Effector memory CD8-positive, alpha-beta T cell (primary cell): ENCODE measurements at places on chromosomes 3 and 15.

DNA sequence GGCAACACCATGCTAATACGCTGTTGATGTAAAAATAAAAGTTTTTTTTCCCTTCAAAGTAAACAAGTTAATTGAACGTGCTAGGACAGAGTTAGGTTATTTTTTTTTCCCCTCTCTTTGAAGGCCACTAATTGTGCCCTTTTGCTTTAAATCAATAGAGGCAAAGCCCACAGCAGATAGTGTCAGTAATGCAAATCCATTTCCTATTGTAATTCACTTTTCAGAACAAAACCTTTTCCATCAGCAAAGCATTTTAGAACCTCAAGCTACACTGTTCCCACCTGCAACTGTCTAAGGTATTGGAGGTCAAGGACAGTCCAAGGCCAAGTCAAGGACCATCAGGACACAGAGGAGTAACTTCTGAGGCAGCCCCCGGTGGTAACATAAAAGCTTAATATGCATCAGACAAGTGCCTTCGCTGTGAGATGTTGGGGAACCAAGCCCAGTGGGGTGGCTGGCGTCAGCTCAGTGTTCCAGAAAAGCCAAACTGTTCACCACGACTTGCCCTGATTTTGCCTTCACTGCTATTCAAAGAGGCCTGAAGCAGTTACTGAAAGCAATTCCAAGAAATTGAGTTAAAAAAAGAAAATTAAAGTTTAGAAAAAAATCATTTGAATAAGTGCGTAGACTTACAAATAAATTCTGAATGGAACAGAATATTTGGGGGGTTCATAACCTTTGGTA lies 65.8 kb upstream of the ICE2 start:
- no peak for DNase-seq
- H3K27ac ChIP-seq = peak overlapping the region; percentile 98
- no peaks in the 10 kb centered on the region for H3K27me3 ChIP-seq
- peaks cover 88% of the 10 kb centered on the region for H3K36me3 ChIP-seq
- H3K4me3 ChIP-seq = peak overlapping the region; percentile 71
- peaks cover 88% of the 10 kb centered on the region for H3K4me1 ChIP-seq

DNA sequence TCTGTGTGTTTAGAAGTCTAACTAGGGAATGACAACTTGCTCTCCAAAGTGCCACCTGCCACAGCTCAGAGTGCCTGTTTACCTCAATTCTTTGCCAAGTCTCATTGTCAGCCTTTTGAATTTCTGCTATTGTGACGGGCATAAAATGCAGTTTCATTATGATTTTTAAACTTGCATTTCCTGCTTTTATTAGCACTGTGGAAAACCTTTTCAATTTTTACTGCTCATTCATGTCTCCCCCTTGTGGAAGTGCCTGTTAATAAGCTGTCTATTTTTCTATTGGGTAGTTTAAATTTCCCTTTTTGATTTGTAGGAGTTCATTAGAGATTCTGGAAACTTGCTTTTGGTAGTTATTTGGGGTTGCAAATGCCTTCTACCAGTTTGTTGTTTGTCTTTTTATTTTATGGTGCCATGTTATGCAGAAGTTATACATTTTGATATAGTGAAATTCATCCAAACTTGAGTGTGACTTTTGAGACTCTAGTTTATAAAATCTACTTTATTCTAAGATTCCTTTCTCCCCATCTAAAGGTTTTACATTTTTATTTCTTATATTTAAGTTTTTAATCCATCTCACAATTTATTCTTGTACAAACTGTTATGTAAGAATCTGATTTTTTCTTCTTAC lies 53.9 kb upstream of the FRMD4B start:
- H3K27ac ChIP-seq = no peak overlapping the region
- no peak for DNase-seq
- peaks cover 3% of the 10 kb centered on the region for H3K4me1 ChIP-seq

- H3K4me3 ChIP-seq = no peak overlapping the region
- peaks cover 20% of the 10 kb centered on the region for H3K4me1 ChIP-seq
- no peak for DNase-seq
- H3K36me3 ChIP-seq = peaks cover 20% of the 10 kb centered on the region
- H3K27me3 ChIP-seq = no peaks in the 10 kb centered on the region
Observed at GRCh38 chr3:136281966-136282520, 31.9 kb downstream of the PCCB start.

- H3K4me1 ChIP-seq = no peaks in the 10 kb centered on the region
- H3K27ac ChIP-seq = no peak overlapping the region
- H3K4me3 ChIP-seq = no peak overlapping the region
- H3K27me3 ChIP-seq = no peaks in the 10 kb centered on the region
Observed at GRCh38 chr3:53078656-53079055, 32.8 kb upstream of the SFMBT1 start.

DNA sequence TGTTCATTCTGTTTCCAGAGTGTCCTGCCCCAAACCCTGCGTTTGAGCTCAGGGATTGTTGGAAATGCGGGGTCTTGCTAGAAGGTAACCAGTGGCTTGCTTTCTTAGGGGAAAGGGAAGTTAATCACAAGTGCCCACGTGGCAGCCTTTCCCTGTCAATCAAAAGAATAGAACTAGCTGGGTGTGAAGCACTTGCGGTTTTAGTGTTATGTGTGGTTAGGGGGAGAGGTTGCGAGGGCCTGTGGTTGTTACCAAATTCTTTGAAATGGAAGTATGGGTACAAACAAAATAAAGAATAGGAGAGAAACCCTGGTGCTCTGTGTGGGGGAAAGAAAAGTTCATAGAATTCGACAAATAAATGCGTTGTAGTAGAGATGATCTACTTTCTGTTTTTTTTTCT lies 67.6 kb downstream of the FNDC3B start:
- peak; percentile 67 for DNase-seq
- no peaks in the 10 kb centered on the region for H3K27me3 ChIP-seq

DNA sequence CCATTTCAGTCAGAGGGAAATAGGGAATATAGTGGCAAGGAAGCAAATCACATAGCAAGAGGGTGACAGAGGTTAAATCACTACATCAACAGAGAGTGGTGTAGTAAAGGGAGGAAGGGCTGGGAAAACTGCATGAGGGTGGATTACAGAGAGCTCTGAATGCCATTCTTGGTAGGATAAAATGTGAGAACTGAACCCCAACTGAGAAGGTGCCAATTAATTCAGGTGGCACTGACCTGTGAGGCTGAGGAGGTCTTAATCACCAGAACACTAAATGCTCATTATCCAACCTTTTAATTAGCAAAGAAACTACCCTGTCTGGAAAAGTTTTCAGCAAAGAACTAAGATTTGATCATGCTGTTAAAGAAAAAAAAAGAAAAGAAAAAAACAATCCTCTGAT lies 202.7 kb downstream of the LRRN1 start:
- no peak overlapping the region for H3K27ac ChIP-seq
- DNase-seq = no peak
- no peak overlapping the region for H3K4me3 ChIP-seq
- no peaks in the 10 kb centered on the region for H3K36me3 ChIP-seq
- no peaks in the 10 kb centered on the region for H3K4me1 ChIP-seq

DNA sequence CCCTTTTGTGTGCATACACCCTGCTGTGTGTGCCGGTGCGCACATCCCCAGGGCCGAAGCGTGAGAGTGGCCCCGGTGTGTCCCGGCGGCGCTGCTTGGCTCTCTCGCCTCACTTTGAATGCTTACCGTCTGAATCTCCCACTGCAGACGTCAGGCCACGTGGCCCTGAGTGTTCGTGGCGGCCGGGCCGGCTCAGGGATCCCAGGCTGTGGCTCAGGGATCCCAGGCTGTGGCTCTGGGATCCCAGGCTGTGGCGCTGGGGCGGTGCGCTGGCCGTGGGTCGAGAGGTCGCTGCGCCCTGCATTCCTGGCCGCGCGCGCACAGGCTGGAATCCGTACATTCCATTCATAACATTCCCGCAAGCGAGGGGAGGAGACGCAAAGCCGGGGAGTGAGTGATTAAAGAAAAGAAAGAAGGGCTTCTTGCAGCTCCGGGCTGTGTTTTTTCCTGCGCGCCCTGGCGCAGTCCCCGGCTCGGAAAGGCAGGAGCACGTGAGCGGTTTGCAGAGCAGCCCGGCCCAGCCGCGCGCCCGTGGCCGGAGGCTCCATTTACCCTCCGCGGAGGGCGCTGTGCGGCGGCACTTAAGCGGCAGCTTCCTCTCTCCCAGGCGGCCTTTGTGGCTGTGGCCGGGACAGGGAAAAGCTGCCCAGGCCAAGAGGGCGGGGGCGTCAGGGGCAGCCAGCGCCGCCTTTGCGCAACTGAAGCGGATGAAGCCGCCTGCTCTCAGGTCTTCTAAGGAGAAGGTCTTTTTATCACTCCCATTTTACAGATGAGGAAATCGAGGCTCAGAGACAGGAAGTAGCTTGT lies 87.0 kb upstream of the ALDH1L1 start:
- H3K27ac ChIP-seq = no peak overlapping the region
- H3K4me1 ChIP-seq = peaks cover 2% of the 10 kb centered on the region
- H3K4me3 ChIP-seq = no peak overlapping the region
- no peak for DNase-seq

DNA sequence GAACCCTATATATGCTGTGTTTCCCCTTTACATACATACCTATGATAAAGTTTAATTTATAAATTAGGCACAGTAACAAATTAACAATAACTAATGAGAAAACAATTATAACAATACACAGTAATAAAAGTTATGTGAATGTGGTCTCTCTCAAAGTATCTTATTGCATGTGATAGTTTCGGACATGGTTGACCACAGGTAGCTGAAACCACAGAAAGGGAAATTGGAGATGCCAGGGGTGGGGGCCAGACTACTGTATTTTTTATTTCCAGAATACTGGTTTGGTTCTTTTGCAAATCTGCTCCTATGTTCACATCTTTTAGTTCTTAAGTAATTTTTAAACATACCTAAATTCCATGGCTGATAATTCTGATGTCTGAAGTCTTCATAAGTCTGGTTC lies 40.7 kb downstream of the PTH1R start:
- H3K27ac ChIP-seq = no peak overlapping the region
- DNase-seq = no peak
- peaks cover 62% of the 10 kb centered on the region for H3K36me3 ChIP-seq
- H3K4me3 ChIP-seq = no peak overlapping the region
- H3K4me1 ChIP-seq = peaks cover 17% of the 10 kb centered on the region
- H3K27me3 ChIP-seq = no peaks in the 10 kb centered on the region

DNA sequence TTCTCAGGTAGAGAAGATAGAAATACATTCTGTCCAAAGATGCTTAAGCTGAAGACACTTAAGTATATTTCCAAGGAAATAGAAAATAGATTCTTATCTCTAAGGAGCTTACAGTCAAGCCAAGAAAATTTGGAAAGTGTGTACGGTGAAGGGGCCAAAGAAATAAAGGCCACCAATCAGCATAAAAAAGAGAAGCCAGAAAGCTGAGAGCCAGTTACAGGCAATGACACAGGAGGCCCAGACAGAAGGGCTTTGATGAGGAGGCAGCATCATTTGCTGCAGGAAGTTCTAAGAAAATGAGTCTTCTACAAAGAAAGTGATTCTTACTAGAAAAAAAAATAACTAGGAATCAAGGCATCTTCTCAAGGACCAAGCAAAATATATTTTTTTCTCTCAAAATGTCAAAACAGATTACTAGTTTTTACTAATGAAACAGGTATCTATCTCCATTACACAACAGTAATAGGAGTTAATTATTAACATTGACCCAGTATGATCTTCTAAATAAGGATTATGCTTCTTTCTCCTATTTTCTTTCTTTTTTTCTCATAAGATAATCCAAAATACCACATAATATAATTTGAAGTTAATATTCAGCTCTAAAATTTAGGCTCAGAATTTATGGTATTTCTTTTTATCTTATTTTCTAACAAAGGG lies 82.1 kb upstream of the PHLDB2 start:
- H3K4me1 ChIP-seq = no peaks in the 10 kb centered on the region
- no peaks in the 10 kb centered on the region for H3K27me3 ChIP-seq
- H3K36me3 ChIP-seq = no peaks in the 10 kb centered on the region
- H3K27ac ChIP-seq = no peak overlapping the region

DNA sequence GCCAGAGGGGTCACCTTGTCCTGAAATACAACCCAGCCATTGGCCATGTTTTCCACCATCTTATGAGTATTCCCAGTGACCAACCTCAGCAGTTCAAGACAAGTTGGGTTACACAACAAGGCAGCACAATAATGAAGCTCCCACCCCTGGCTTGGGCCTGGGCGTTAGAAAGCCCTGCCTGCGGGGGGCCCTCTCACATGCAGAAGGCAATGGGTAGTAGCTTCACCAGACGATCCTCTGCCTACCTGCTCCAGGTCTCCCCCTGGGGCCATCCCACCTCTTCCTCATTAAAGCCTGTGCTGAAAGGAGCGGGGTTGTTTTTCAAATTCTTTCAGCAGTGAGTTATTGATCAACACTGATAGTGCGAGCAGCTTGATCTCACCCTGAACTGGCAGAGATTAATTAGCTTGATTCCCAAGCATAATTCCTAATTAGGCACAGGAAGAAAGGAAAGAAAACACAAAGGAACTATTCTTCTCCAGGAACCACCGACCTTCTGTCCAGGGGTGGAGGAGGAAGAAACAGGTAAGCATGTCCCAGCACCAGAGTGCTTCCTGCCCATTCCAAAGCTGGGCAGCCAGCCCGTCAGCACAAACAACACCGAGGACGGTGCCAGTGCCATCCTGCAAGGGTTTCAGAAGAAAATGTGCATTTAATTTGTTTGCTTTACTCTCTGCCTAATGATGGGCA lies 79.7 kb upstream of the CGNL1 start:
- peaks cover 16% of the 10 kb centered on the region for H3K36me3 ChIP-seq
- H3K4me1 ChIP-seq = peaks cover 5% of the 10 kb centered on the region
- DNase-seq = no peak
- H3K4me3 ChIP-seq = no peak overlapping the region

DNA sequence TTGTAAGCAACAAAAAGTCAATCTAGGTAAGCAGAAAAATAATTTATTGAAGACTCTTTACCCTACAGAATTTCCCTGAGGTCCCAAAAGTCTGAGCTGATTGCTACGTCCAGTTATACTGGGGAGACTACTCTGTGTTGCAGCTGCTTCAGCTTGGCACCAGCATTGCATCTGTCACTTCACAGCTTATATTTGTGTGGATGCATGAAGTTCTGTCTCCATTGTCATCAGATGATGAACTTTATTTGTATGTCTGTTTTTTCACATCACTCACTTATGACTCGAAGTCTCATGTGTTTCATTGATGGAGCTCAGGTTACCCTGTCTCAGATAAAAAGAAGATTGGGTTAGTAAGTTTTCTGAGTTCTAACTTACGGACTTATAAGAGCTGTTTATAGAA lies 75.3 kb upstream of the LRRFIP2 start:
- peaks cover 37% of the 10 kb centered on the region for H3K36me3 ChIP-seq
- no peak overlapping the region for H3K4me3 ChIP-seq
- no peak for DNase-seq
- peak overlapping the region; percentile 38 for H3K27ac ChIP-seq
- peaks cover 42% of the 10 kb centered on the region for H3K4me1 ChIP-seq
- H3K27me3 ChIP-seq = no peaks in the 10 kb centered on the region

GRCh38 chr3:159029306-159030026 lies 227.6 kb downstream of the MFSD1 start:
- H3K4me3 ChIP-seq = no peak overlapping the region
- no peak for DNase-seq
- no peaks in the 10 kb centered on the region for H3K36me3 ChIP-seq
- no peaks in the 10 kb centered on the region for H3K27me3 ChIP-seq

DNA sequence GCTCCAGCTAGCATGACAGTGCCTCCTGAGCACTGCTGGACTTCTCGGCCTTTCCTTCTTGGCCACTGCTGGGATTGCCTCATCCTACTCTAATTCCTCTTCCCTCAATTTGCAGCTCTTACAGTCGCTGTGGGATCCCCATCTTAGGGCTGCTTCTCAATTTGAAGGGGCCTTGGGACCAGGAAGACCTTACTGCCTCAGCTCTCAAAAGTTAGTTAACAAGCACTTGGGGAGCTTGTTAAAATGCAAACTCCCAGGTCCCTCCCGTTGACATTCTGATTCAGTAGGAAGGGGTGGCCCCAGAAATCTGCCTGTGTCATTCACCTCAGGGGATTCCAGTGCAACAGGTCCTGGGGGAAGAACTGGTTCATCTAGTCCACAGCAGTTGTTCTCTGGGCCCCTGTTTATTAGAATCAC lies 14.8 kb downstream of the BDH1 start:
- no peak overlapping the region for H3K27ac ChIP-seq
- H3K4me3 ChIP-seq = no peak overlapping the region
- no peaks in the 10 kb centered on the region for H3K27me3 ChIP-seq
